ENCODE measurements at places on chromosomes 1 and 21.

GRCh38 chr1:209104646-209105045, 478.9 kb upstream of the CAMK1G start:
- no peak for DNase-seq

- no peak for DNase-seq
Measured at GRCh38 chr1:51592711-51593110, 24.2 kb upstream of the OSBPL9 start.

DNA sequence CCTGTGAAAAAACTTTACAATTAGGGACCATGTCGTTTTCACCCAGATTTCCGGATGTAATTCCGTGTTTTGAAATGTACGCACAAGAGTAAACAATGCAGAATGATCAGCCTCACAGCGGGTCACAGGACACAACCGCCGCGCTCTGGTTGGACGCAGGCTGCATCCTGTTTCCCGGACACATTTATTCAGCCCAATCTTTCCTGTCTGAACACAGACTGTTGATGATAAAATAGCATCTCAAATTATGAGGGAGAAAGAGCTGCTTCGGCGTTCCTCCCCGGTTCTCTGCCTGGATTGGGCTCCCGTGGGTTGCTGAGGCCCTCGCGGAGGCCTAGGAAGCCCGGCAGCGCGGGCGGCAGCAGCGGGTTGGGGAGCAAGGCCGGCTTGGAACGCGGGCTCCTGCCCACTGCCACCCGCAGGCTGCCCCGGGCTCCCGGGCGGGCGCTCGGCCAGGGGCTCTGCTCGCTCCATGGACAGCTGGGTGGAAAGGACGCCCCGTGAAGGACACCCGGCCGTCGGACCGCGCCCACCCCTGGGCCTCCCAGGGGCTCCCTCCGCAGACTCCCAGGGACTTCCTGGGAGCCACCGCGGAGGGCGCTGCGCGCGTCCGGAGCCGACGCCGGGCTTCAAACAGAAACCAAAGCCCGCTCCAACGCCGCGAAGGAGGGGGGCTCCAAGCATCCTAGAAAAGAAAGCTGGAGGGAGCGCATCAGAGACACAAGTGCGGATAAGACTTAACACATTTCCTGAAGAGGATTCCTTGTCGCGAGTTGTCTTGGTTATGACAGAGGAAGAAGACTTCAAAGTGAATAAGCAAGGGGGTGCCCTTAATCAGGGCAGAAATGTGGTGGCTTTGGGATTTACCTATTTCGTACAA, 122.3 kb downstream of the ESRRG start:
- DNase-seq, result no peak

DNA sequence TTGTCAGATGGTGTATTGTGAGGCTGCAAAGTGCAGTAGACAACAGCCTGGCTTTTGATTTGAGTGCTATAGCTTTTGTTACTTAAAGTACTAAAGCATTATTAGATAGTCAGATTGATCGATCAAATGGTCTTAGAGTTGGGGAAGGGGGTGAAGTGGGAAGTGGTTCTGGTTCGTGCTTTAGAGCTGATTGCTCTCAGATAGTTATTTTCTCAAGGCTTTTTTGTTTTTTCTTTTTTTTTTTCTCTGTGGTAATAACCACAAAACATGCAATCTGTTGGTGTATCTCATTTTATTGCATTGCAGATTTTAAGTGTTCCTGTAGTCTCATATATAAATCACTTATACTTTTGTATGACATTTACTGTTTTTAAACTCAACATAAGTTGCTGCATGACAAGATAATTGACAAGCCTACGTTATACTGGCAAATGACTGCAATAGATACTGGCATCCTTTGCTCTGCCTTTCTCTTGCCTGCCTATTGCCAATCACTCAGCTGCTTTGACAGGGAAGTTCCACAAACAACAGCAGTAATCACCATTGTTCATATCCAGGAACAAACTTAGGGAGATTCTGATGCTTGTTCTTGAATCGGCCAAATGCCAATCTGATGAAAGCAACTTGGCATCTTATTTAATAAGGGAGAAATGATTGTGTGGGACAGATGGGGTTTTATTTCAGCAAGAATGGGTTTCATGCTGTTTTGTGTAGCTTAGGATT, 125.0 kb upstream of the B3GALT2 start:
- DNase-seq, result no peak

DNA sequence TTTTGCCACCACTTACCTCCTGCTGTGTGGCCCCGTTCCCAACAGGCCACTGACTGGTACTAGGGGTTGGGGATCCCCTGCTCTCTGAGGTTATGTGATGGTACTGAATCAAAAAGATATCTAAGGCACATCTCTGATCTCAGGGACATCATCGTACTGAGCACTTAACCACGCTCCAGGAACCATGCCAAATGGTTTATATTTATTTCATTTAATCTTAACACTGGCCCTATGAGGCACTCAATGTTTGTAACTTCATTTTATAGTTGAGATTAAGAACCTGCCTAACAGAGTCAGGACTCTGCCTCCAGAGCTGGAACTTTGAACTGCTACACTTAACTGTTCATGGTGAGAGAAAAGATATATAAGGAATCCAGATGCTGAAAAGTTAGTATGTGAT, 98.0 kb upstream of the HP1BP3 start:
- no peak for DNase-seq

DNA sequence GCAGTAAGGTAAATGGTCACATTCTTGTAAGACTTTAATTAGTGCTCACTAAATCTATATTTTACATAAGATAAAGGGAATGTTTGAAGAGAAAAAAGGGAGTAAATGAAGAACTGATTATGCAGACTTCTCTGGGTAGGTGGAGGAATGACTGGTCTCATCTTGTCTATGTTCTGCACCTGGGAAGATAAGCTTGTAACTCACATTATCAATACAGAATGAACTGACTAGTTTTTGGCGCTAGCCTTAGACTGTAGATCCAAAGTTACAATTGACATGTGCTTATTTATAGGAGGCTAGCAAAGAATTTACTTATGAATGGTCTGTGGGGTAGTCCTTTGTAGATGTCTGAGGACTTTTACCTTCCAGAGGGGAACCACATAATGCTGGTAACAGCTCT, 214.9 kb upstream of the RAB4A start:
- DNase-seq, result no peak

DNA sequence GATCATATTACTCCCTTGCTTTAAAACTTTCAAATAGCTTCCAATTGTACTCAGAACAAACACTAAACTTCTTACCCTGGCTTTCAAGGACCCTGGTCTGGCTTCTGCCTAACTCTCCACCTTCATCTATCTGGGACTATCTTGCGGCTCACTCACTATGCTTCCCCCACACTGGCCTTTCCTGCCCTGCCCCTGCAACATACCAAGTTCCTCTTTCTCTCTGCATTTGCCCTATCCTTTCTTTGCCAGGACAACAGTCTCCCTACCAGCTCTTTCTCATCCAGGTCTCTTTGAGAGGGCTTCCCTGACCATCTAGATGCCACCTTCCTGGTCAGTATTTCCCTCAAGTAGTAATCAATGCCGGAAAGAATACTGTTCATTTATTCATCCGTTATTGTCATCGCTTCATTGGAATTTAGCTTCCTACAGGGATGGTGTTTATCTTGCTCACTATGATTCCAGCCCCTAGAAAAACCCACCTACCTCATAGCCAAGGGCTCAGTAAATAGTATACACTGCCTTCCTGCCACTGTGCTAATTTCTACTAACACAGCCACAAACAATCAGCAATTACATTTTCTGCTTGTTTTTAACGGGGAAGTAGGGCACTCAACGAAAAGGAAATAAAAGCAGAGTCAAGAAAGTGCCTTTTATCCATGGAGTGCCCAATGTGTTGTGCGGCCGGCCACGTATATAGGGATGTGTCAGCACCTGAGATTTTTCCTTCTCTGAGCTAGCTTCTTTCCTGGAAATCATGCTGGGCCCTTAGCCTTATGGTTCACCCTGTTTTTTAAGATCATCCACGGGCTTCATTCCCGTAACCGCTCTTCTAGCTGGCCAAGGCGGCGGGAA, 521 bp upstream of the CDC7 start:
- DNase-seq, result no peak
